ENCODE measurements at places on chromosomes 1 and 21.

GRCh38 chr1:100422065-100422464 is 69.8 kb downstream of the CDC14A start:
- DNase-seq, result no peak

- no peak for DNase-seq
Measured at GRCh38 chr1:81325397-81325796, 475.3 kb upstream of the ADGRL2 start.

GRCh38 chr1:58966103-58966916 is 182.5 kb upstream of the JUN start:
- no peak for DNase-seq

DNA sequence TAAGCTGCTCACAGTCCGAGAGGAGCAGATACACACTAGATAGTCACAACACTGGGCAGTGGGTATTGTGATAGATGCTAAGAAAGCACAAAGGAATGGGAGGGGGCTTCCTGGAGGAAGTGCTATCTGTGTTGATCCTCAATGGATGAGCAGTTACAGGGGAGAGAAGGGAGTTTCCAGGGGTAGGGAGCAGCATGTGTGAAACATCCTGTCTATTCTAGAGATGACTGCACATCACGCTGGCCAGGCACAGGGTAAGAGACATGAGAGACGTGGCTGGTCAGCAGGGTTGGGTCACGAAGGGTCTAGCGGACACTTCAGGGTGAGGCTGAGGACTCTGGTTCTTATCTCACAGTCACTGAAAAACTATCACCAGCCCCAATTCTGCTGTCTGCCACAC is 235.2 kb downstream of the TRABD2B start:
- DNase-seq, result no peak

- no peak for DNase-seq
Measured at GRCh38 chr1:61635557-61635956, 89.4 kb downstream of the TM2D1 start.

Measured in mucosa of descending colon (tissue), 3 donors.